ENCODE measurements at places on chromosomes 13 and 19. TPM values are rescaled to one million over a fixed set of nuclear protein-coding genes. Genes with fewer than 3 reads are reported as not detected.

- DNase-seq, result no peak
Measured at GRCh38 chr19:18795540-18795939, 4.4 kb upstream of the COMP start.

Gene IGSF23
- 1.3 TPM for polyA plus RNA-seq

- DNase-seq, result no peak
Measured at GRCh38 chr13:108922108-108922507, 292.7 kb downstream of the MYO16 start.

GRCh38 chr13:71803066-71803465 is 63.9 kb downstream of the DACH1 start:
- DNase-seq, result no peak

DNA sequence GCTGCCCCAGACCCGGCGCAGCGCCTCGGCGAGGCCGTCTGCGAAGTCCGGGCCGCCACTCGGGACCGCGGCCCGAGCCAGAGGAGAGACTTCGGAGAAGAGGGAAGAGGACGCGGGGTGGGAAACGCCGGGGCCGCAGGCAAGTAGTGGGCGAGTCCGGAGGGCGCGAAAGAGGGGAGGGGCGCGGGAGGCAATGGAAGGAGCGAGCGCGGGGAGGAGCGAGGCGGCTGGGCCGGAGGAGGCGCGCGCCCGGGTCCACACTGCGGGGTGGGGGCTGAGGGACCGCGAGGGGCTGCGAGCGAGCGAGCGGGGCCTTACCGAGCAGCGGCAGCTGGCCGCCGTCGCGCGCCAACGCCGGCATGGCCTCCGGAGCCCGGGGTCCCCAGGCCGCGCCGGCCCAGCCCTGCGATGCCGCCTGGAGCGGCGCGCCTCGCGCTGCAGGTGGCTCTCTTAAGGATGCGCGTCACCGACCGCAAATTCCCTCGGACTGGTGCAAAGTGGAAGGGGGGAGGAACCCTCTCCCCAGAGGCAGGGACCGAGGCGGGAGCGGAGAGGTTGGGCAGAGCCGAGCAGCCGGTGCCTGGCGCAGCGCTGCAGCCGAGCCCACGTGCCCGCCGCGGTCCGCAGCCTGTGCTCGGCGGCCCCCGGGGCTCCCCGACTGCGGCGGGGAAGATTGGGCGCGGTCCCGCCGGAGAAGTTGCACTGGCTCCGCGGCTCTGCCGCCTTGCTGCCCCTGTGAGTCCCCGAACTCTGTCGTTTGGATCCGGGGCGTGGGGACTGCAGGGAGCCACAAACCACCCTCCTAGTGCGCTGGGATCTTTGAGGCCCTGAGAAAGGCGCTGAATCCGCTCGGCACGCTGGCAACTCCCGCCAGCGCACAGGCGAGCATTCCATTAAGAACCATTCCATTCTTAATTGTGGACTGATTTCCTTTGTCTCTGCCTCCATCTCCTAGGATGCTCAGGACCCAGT is at the start of gene FLT3:
Gene FLT3, minus strand, starts transcription at position 427 of the 972 bp plus-strand sequence. Its CDS starts 66 bp downstream, at position 361.
- no peak for DNase-seq

All from right renal cortex interstitium (tissue), 3 donors.